ENCODE measurements at places on chromosomes 16 and 17.

DNA sequence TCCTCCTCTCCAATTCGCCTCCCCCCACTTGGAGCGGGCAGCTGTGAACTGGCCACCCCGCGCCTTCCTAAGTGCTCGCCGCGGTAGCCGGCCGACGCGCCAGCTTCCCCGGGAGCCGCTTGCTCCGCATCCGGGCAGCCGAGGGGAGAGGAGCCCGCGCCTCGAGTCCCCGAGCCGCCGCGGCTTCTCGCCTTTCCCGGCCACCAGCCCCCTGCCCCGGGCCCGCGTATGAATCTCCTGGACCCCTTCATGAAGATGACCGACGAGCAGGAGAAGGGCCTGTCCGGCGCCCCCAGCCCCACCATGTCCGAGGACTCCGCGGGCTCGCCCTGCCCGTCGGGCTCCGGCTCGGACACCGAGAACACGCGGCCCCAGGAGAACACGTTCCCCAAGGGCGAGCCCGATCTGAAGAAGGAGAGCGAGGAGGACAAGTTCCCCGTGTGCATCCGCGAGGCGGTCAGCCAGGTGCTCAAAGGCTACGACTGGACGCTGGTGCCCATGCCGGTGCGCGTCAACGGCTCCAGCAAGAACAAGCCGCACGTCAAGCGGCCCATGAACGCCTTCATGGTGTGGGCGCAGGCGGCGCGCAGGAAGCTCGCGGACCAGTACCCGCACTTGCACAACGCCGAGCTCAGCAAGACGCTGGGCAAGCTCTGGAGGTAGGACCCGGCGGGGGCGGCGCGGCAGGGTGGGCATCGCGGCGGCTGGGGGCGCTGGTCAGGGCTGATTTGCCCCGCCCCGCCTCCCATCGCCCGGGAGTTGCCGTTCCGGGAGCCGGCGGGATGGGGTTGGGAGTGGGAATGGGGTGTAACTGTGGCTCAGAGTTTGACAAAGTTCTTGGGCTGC is 567 bp downstream of the SOX9 start:
- DNase-seq, result no peak

DNA sequence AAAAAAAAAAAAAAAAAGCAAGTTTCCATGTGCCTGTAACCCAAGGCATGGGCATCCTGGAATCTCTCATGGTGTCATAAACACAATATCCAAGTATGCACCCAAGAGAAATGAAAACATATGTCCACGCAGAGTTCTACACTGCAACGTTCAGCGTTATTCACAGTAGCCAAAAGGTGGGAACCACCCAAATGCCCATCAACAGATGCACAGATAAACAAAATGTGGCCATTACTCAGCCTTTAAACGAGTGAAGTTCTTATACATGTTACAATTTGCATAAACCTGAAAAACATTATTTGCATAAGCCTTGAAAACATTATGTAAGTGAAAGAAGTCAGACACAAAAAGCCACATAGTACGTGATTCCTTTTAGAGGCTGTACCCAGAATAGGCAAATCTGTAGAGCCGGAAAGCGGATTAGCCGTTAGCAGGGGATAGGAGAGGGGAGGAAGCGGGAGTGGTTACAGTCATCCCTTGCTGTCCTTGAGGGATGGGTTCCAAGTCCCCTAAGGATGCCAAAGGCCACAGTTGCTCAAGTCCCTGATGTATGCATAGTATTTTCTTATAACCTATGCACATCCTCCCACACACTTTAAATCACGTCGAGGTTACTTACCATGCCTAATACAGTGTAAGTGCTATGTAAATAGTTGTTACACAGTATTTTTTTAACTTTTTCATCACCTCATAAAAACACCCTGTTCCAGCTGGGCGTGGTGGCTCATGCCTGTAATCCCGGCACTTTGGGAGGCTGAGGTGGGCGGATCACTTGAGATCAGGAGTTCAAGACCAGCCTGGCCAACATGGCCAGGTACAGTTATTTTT is 47.3 kb upstream of the DNAH17 start:
- DNase-seq, result no peak

GRCh38 chr16:84463221-84463620 is 41.2 kb downstream of the MEAK7 start:
- DNase-seq, result no peak

DNA sequence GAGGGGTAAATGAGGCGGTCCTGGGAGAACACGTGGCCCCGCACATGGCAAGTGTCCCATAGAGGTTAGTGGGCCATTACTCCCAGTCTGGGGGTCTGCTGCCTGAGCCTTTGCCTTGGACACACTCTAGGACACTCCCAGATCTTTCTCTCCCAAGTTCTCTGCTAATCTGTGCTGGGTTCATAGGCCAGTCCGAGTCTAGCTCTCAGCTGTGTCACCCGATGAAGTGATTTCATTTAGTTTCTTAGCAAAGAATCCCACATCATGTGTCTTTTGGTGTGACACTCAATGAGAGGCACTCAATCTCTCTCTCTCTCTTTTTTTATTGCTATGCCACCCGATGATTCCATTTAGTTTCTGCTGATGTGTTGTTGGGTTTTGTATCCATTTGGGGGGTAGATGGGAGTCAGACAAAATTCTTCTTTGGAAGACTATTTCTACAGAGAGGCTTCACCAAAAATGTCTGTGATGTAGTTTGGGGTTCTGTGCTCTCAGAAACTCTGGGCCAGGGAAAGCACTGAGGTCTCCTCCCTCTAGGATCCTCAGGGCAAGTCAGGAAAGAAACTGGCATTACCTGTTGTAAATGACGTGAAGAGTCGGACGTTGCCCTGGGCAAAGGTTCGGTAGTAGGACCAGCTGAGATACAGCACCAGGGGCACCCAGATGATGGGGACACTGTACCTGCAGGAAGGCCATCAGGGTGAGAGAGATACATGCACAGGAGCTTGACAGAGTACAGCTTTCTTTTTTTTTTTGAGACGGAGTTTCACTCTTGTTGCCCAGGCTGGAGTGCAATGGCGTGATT is 25.2 kb upstream of the MLKL start:
- DNase-seq, result no peak

DNA sequence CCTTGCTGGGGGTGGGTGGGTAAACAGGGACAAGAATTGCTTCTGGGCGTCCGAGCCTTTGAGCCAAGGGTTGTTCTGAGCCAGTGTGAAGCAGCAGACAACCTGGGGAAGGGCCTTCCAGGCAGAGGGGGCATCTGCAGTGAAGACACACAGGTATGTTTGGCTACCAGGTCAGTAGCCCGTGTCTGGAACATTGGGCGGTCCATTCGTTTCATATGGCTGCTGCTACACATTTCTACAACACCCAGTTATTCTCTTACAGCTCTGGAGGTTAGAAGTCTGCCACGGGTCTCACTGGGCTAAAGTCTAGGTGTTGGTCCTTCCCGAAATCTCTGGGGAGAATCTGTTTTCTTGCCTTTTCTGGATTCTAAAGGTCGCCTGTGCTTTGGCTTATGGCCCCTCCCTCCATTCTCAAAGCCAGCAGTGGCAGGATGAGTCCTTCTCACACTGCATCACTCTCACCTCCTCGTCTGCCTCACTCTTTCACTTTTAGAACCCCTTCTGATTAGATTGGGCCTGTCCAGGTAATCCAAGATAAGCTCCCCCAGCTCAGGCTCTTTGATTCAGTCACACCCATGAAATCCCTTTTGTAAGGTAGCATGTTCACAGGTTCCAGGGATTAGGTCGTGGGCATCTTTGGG is 136.1 kb downstream of the CLEC16A start:
- no peak for DNase-seq

- DNase-seq, result no peak
Measured at GRCh38 chr17:47698749-47699535, 5.0 kb downstream of the TBKBP1 start.

All from SK-N-MC (cell line).